ENCODE measurements at places on chromosomes 11 and 22.

- DNase-seq = no peak
Observed at GRCh38 chr22:50002791-50003190, 9.8 kb downstream of the IL17REL start.

DNA sequence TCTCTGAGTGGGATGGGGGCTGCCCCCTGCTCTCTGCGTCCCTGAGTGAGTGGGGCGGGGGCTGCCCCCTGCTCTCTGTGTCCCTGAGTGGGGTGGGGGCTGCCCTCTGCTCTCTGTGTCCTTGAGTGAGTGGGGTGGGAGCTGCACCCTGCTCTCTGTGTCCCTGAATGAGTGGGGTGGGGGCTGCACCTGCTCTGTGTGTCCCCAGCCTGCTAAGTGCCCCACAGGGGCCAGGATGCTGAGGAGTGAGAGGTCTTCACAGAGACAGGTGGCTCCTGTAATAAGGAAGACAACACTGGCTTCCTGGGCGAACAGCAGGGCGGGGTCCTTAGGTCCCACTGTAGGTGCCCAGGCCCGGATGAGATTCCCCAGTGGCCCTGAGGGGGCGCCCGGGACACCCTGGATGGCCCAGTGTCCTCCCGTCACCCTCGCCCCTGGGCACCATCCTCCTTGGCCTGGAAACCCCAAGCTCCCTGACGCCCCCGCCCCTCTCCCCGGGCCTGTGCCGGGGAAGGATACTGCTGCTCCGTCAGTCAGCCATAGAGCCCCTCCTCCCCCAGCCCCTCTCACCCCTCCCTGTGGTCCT, 3.8 kb upstream of the CCDC188 start:
- no peak for DNase-seq

DNA sequence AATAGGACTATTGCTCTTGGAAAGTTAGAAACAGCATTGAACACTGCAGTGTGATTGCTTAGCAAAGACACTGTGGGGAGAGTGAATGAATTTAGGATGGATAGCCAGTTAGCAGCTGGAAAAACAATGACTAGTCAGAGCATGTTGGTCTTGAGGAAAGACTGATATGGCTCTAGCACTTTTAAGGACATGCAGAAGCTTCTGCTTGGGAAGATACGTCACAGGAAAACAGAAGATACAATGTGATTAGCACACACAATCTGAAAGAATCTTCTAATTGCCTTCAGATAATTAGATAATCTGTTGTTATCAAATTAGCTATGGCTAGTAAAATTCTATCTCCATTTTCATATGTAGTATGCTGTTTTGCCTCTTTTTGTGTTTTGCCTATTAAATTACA, 530.7 kb upstream of the CHORDC1 start:
- DNase-seq = no peak

DNA sequence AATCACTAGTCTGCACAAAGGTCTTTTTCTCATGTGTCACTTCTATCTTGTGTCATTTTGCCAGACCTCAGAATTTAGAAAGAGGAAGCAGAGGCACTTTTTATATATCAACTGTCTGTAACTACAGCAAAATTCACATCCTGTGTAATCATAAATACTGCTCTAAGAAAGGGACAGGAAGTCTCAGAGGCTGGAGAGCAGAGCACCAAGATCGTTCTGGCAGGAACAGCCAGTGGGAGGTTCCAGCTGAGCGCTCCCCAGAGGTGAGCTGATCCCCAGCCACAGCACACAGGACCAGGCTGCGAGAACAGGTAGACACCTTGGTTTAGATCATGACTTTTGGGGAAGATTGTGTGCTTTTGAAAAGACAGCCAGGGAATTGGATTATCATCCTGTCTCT, at the start of gene MS4A7:
TSS of gene MS4A7 (plus strand) at position 179 of the 400 bp plus-strand sequence. CDS start 4,610 bp downstream, outside the sequence.
- DNase-seq = no peak

- peak; percentile 41 for DNase-seq
Observed at GRCh38 chr11:107689317-107690202, 22.3 kb downstream of the SLN start.

DNA sequence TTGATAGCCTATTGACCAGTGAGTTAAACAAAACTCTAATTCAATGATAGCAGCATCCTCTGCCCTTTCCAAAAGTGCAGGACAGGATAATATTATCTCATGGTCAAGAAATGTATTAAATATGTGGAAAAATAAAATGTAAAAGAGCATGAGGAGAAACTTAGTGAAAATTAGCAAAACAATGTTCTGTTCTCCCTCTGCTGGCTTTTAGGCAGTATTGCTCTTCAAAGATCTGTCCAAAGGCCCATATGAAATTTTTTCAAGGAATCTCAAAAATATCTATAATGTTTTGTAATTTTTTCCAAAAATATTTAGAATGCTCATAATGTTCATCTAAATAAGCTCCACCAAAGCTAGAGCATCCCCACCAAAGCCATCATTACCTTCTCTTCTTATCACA, 8.3 kb upstream of the ARL14EP start:
- DNase-seq = no peak

DNA sequence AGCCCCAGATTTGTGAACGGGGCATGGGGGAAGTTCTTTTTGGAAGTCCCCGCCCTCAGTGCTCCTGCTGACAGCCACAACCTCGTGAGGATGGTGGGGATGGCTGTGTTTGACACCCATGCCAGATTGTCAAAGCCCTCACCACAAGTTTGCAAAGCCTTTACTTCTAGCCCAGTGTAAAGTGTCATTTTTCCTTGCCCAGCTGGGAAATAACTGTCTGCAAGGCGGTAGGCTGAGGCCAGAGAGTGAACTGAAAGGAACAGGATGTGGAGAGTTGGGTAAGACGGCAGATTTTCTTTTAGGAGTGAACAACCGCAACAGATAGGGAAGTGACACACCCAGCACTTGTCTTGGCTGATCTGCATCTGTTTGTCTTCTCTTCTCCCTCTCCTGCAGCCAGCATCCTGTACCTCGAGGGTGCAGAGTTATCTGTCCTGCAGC, 13.6 kb downstream of the IL17RA start:
- no peak for DNase-seq

GRCh38 chr11:126029805-126030204, 32.9 kb downstream of the CDON start:
- no peak for DNase-seq

DNA sequence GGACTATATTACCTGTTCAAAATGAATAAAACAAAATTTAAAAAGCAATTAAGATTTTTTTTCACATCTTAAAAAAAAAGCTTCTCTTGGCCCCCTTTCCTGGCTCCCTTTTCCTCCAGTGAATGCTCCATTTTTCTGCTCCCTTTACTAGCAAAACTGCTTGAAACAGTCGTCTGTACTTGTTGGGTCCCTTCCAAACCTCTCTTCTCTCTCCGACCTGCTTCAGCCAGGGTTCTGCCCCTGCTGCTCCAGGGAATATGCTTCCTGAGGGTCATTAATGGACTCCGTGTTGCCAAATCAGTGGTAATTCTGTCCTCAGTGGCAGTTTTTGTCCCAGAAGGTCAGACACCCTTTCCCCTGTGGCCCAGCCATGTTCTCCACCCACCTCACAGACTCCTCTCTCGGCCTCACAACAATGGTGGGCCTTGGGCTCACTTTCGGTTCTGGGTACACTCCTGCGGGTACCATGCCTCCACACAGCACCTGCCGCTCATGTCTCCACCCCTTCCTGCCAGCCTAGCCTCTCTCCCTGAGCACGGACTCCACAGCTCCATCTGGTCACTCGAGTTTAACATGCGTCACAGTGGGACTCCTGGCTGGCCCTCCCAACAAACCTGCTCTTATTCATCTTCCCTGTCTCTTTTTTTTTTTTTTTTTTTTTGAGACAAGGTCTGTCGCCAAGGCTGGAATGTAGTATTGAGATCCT, 7.8 kb upstream of the POLR3H start:
- DNase-seq = no peak

GRCh38 chr11:131546218-131546895, 175.9 kb downstream of the NTM start:
- DNase-seq = no peak

DNA sequence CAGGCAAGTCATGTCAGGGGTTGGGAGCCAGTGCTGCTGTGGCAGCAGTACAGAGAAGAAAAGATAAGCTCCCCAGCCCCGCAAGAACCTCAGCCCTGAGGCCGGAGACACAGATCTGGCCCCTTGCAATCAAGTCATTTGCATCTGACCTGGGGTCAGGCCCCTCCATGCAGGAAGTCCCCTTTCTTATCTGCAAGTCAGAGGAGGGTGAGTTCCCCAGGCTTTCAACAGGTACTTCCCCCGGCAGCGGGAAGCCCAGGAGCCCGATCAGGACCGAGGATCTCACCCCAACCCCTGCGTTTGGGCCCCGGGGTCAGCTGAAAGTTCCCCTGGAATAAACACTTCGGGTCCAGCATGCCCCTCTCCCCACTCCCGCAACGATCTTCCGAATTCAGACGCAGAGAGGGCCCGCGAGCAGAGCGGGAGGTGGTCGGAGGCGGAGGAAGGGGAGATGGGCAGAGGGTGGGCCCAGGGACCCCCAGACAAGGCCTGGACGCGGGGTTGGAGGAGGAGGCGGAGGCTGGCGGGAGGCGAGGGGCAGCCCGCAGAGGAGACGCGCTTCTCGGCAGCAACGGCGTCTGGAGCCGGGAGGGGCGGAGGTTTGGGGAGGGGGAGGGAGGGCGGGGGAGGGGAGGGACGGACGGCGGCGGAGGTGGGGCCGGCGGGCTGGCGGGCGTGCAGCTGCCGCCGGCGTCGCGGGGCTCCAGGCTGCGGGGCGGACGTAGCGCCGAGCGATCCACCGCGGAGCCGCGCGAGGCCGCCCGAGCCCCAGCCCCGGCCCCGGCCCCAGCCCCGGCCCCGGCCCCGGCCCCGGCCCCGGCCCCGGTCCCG, at the start of gene TSPAN18:
TSS of gene TSPAN18 (plus strand) at position 680 of the 831 bp plus-strand sequence. CDS start 179,455 bp downstream, outside the sequence.
- DNase-seq = no peak

DNA sequence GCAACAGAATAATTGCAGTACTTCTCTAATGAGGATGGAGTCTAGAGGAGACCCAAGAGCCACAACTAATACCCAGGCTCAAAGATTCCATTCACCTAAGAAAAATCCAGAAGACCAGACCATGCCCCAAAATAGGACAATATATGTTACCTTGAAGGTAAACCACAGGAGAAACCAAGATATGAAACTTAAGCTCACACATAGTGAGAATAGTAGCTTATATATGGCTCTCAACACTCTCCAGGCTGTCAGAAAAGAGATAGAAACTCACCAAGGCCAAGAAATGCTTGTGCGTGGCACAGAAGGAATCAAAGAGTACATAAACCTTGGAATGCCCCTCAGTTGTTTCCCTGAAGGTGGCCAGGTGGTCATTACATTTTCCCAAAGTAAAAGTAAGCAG, 9.1 kb downstream of the FAM111A start:
- DNase-seq = no peak

GRCh38 chr11:70631624-70632047, 233.3 kb downstream of the CTTN start:
- DNase-seq = no peak

DNA sequence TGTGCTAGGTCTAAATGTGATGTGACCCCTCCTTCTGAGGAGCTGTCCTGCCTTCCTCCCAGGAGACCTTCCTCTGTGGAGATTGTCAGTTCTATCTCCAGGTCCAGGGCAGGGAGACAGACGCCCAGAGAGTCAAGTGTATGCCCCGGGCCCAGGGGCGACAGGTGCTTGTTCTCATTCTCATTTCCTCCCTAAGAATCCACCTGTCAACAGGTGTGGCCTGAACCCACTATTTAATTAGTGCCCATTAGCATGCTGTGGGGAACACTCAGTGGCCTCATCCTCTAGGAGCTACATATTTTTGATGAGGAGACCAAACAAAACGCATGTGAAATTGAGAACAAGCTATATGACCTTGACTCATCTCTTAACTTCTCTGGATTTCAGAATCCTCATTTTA, 9.5 kb downstream of the PKNOX2 start:
- no peak for DNase-seq

GRCh38 chr11:18731949-18732821, 6.2 kb upstream of the IGSF22 start:
- DNase-seq = no peak

DNA sequence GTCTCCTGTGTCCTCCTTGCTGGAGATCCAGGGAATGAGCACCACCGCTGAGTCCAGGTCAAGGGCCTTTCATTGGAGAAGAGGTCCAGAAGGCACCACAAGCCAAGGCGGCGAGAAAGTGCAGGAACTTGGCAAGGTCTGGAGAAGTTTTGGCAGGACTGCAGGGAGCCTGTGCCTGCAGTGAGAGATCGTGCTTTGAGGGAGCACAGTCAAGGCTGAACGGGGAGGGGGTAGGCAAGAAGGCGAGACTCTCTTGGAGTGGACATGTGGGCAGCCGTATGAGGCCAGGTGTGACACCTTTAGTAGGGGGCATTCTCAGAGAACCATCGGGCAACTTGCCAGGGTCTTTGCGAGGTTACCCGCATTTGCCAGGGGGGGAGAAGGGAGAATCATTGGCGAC, 30.5 kb downstream of the LRRC10B start:
- DNase-seq = no peak

DNA sequence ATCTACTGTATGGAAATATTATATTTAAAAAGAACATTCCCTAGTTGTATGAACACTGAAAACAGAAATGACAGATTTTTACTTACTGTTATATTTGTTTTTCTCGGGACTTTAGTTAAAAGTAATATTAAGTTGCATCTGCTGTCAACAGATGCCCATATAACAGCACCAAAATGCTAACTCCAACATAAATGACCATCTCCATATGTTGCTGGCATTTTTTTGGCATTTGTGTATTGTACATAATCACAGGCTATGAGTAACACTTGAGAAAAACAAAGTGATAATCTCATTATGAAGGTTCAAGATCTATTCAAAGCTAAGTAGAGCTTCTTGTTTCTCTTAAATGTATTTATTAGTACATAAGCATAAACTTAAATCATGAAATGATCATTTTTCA, 172.0 kb downstream of the CNTN5 start:
- DNase-seq = no peak

DNA sequence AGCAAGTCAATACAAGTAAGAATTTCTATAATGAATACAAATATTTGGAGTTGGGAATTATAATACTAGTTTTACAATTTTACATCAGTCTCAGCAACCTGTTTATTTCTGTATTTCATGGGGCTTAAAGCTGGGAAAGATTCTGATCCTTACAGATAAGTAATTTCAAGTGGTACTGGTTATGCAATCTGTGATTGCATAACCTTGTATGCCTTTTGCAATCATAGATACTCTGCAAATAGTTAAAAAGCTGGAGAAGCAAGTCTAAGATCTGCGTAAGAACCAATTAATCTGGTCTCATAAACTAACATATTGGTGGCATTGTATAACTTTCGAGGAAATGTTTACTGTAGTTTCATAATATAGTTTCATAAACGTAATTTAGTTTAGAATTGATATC, 198.3 kb upstream of the PGR start:
- DNase-seq = no peak

DNA sequence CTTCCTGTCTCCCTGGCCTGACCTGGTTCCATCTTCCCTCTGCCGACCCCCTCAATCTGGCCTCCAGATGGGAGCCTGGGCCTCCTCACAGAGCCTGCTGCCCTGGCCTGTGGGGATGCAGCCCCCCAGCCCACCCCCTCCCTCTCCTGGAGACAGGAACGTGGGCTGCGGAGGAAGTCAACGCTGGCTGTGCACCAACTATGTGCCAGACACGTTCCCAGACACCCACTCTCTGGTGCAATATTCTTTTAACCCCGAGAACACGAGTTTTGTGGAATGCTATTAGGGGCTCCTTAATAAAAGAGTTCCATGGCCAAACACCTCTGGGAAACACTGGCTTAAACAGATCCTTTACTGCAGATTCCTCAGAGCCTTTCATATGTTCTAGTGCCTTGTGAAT, 15.9 kb downstream of the WNT11 start:
- DNase-seq = no peak
